ENCODE measurements at places on chromosomes 13 and 19.

GRCh38 chr19:50349277-50350057 is 16.0 kb downstream of the NAPSA start:
- DNase-seq, result no peak

DNA sequence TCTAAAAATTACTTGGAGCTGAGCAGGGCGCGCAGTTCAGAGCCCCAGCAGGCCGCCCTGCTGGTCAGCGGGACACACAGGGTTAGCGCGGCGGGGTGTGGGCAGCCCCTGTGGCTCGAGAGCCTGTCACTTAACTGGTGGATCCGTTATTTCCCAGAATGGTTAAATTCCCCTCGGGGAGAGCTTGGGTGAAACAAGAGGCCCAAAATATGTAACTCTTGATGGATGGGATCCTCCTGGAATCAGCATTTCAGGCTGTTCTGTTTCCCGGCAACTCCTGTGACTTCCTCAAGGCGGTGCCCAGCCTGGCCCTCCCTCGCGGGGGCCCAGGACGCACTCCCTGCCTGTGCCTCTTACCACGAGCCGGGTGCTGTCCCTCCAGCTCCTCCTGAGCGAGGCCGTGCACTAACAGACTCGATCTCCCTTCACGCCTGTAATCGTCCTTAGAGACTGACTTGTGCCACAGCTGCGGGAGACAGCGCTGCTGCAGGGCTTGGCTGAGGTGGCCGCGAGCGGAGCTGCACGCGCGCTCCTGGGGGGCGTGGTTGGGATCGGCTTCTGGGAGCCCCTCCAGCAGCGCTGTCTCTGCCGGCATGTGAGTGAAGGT is 9.7 kb downstream of the PTBP1 start:
- DNase-seq, result no peak

DNA sequence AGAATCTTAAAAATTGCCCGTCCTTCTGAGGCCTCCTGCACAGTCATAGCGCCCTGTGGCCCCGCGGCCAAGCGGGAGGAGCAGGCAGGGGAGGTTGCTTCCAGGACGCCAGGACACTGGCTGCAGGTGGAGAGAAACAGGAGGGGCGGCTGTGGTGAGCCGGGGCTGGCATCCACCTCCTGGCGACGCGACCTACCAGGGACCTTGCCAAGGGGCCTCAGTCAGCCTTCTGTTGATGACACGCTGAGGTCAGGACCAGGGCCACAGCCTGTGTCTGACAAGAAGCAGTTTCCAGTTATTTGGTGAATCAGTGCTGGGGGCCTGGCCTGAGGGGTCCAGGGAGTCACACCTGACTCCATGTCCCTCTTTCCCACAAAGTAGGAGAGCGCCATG is 13.3 kb upstream of the MKNK2 start:
- no peak for DNase-seq

- no peak for DNase-seq
Observed at GRCh38 chr13:77316430-77316829, 10.5 kb downstream of the MYCBP2 start.

GRCh38 chr13:97220151-97220900 is 1.8 kb upstream of the MBNL2 start:
- DNase-seq, result no peak
